ENCODE measurements at places on chromosomes 6 and 20.

DNA sequence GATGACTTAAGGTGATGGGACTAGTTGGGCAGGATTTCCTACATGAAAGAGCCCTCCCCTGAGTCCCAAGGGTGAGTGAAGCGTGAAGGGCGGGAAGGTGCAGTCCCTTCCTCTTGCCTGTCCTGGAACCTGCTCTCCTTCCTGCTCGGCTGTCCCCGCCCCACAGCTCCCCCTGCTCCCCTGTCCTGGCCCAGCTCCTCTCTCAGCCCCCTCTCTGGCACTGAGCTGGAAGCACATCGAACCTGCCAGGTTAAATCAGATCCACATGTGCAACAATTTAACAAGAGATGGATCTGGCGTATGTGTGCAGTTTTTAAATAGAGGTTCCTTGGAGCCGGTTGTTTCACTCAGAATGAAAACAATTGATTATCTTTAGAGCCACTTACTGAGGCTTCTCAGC is 95.0 kb downstream of the LRFN2 start:
- no peak for DNase-seq

DNA sequence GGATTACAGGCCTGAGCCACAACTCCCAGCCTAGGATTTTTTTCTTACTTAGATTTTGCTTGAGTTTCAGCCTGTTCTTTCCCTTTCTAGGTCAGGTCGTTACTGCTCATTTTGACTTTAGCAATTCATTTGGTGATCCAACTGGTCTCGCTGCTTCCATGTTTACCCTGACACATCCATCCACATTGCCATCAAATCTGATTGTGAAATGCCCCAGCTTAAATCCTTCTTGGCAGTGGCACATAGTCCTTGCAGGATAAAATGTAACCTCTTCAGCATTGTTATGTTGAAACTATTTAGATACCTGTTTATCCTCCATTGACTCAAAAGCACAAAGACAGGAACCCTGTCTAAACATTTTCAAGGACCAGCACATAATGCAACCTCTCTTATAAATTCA is 77.2 kb downstream of the DNAH8 start:
- DNase-seq = no peak

GRCh38 chr6:37239950-37240713 is 17.4 kb upstream of the TBC1D22B start:
- peak; percentile 83 for DNase-seq

- DNase-seq = no peak
Measured at GRCh38 chr6:147384737-147385710, 123.5 kb upstream of the SAMD5 start.

DNA sequence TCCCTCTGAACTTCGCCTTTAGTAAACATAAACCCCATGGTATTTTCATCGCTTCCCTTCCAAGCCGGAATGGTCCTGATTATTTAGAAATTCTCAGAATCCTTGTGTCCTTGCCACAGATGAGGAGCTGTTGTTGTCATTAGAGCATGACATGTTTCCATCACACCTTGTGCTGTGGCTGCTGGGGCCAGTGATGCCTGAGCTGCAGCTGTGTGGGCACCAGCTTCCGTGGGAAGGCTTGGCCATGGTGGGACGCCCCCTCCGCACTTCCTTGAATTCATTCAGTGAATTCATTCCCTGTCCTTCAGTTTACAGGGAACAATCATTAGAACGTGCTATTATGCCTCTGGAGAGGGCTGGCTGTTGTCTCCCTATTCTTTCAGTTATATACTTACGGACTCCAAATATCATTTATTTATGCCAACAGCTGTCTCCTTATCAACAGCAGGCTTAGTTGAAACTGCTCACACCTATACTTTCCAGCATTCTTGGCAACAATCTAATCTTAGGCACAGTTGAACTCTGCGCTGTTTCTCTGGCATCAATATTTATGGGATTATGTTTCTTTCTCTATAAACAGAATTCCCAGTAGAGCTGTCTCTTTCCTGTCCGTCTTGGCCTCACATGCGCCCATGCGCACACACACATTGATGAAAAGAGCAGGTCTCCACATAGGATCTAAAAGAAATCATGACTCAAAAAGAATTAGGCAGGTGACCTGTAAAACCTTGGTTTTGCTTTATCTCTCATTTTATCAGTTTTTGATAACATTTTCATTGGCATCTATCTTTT is 9.0 kb downstream of the ADGRF1 start:
- DNase-seq = no peak

DNA sequence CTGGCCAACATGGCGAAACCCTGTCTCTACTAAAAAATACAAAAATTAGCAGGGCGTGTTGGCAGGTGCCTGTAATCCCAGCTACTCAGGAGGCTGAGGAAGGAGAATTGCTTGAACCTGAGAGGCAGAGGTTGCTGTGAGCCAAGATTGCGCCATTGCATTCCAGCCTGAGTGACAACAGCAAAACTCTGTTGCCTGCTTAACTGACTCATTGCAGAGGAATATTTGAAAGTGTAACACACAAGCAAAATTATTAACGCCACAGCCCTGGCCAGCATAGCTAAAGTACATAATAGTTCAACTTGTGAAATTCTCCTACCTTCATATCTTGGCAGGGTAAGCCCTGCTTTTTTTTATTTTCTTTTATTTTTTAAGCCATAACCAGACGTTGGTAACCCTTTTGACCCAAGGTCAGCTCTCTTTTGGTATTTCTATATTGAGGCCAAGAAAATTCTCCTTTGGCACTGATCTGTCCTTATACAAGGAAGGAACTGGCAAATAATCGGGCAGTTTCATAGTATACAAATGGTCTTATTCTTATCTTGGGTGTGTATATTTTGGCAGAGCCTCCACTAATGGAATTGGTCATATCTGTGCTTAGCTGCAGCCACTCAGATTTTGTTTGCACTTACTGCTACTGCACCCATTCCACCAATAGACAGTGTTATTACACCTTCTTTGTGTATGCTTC is 4.0 kb upstream of the ADGRF5 start:
- no peak for DNase-seq

DNA sequence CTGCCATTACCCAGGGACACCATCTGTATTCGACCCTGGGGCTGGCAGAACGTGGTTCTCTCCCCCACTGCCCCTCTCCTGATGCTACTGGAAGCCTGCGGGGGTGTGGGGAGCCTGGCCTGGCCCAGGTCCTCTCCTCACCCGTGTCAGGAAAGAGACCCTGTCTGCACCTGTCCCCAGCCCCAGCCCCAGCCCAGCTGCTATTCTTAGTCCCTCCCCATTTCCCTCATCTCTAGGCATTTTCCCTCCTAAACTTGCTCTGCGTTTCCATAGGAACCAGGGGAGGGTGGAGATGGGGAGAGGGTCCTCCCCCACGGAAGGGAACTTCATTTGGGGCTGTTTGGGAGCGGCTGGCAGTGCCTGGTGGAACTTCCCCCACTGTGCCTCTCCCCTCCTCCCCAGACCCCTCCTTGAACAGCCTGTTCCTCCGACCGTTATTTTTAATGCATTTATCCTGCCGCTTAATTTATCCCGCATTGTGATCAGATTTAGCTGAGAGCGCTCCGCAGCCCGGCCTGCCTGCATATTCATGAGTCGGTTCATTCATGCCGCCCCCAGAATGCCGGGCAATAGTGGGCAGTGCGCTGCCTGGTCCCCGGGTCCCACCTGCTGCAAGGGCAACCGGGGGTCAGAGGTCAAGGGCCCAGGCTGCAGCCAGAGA is 31.8 kb upstream of the DLGAP4 start:
- DNase-seq = no peak

DNA sequence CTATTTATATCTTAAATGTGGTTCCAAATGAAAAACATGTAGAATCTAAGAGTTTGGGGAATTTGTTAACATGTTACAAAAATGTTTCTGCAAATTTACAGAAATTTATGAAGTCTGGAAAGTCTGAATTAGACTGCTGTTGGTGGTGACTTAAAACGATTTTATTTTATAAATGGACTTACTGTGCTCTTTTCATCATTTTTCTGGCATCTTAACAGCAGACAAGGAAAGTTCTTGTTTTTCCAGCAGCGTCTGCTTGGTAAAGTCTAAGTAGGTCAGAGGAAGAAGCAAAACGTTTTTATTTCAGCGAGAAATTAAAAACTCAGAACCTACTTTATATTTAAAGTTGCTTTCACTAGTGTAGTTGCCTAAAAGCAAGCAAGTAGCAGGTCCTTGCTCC is 48.6 kb upstream of the COL9A1 start:
- DNase-seq = no peak

- no peak for DNase-seq
Measured at GRCh38 chr20:436476-436875, 25.9 kb downstream of the TBC1D20 start.

DNA sequence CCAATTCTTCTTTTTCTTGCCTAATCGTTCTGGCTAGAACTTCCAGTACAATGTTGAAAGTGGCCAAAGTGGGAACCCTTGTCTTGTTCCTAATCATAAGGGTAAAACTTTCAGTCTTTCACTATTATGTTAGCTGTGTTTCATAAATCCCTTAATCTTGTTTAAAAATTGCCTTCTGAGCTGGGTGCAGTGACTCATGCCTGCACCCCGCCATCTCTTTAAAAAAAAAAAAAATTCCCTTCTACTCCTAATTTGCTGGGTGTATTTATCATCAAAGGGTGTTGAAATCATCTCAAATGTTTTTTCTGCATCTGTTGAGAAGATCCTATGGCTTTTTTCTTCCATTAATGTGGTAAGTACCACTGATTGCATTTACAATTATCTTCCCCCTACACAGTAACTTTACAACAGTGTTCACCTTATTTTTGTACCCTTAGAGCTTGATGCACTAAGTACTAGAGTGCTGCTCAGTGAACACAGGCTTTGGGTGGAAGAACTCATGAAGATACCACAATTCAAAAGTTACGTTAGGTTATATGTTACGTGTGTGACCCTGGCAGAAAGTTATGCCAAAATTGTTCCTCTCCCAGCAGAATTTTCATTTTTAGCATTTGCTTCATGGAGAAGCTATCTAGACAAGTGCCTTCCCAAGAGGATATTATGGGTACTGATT is 9.7 kb downstream of the SNRPB start:
- DNase-seq = no peak

DNA sequence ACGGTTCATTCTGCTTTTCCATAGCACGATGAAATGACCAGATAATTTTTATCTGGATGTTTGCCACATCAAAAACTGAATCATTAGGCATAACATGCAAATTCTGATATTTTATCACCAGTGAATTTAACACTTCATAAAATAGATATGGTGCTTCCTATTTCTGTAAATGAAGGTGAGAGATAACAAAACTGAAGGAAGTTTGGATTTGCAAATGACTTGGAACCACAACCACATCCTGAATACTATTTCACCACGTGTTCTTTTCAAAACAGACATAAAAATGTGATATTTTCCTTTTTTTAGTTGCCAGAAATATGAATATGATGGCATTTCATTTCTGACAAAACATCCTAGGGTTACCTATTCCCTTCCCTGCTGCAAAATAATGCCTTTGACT is 146.1 kb downstream of the EDN1 start:
- DNase-seq = no peak

- no peak for DNase-seq
Measured at GRCh38 chr6:55902796-55903195, 27.4 kb upstream of the BMP5 start.

DNA sequence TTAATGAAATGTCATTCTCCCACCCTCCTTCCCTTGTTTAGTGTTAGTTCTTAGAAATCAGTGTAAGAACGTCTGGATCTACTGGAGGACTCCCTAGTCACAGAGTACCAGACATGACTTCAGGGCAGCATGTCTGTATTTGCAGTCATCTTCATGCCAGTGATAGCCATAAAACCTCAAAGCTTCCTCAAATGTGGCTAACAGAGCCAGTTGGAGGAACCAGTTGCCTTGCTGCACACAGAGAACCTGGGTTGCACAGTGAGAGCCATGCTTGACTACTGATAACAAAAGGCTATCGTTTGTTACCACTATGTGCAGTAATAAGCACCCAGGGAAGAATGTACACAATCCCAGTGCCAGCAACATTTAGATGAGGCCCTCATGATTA is 20.1 kb downstream of the NT5E start:
- DNase-seq = no peak

DNA sequence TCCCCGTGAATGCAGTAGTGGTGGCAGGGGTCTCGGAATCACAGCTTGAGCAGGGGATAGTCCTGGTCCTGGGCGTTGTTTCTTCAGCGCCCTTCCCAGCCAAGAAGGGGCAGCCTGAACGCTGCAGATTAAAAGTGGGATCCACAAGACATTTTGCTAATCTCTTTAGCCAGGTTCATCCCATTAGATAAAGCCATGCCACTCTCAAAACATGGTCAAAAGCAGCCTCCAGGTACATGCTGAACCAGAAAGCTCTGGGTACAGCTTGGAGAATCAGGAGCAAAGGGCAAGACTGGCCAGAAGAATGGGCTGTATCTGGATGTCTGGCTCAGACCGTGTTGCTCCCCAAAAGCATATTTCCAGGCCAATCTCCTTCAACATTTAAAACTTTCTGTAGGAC is at the start of gene PRPH2:
TSS of gene PRPH2 (minus strand) at position 101 of the 400 bp plus-strand sequence. CDS start 263 bp downstream, outside the sequence.
- DNase-seq = no peak

DNA sequence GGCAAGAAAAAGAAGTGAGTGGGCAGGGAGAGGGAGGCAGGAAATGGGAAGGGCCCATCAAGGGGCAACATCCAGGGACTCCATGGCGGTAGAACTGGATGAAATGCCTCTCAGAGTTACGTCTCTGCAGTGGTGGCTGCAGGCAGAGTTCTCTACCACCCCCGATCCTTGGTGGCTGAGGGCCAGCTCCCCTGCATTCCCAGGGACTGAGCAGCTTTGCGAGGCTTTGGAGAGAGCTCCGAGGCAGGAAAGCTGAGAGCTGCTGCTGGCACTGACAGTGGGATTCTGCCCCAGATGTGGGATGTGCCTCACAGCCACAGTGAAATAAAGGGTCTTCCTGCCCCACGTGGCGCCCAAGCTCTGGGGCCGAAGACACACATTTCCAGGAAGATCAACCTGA is 236.6 kb downstream of the SLC24A3 start:
- no peak for DNase-seq
